ENCODE measurements at places on chromosomes 13 and 19.
A peak's percentile ranks its signal among the peaks of the same experiment; 100 is the strongest.

- DNase-seq, result no peak
These were observed 215.4 kb upstream of the IRS2 start for GRCh38 chr13:110001670-110002275.

DNA sequence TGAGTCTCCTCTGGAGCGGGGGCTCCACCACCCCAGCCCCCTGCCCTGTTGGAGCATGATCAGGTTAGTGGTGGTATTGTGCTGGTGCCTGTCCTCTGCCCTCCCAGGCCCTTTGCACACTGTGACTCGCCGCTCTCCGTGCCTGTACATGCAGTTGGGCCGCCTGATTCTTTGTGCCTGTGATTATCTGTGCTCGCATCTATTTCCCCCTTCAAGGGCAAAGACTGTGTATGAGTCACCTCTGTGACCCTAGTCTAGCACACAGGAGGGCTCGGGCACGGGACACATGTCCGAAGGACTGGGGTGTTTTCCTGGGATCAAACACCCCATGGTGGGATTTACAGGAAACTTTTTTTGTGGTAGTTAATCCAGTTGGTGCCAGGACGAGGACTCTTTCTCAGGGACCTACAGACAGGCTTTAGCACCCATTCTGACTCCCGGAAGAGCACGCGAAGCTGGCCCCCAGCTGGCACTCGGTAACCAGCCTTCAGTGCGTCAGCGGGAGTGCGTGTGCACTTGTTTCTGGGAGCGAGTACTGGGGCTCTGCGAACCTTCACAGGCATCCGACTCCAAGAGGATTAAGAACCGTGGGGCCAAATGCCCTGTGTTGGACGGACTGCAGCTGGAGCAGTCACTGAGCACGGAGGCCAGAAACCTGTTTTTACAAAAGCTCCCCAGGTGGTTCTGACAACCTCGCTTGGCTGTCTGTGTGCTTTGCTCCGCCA lies 6.7 kb downstream of the PPP1R37 start:
- no peak for DNase-seq

GRCh38 chr13:99151516-99151915 lies 49.1 kb upstream of the UBAC2 start:
- DNase-seq, result peak; percentile 10

DNA sequence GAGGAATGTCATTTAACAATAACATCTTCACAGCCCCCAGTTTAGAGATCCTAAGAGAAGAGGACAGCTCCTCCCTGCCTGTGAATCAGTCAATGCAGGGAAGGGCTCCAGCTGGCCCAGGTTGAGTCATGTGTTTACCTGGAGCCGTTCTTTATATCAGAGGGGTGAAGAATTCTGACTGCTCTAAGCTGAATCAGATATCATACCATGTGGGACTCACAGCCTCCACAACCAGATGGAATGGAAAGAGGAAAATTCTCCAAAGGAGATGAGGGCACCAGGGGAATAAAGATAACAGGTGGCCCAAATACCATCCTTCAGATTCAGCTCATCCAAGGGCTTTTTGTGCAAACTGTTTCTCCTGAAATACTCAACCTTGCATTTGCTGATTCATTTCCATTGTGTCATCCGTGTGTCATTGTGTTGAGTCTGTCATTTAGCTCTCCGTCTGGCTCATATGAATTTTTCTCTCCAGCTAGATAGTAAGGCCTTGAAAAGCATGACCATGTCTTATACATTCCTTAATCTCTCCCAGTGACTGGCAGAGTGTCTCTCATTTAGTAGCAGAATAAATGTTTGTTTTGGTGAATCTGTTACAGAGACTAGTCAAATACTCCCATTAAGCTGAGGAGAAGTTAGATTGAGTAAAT lies 217.9 kb downstream of the RFC3 start:
- DNase-seq, result no peak

DNA sequence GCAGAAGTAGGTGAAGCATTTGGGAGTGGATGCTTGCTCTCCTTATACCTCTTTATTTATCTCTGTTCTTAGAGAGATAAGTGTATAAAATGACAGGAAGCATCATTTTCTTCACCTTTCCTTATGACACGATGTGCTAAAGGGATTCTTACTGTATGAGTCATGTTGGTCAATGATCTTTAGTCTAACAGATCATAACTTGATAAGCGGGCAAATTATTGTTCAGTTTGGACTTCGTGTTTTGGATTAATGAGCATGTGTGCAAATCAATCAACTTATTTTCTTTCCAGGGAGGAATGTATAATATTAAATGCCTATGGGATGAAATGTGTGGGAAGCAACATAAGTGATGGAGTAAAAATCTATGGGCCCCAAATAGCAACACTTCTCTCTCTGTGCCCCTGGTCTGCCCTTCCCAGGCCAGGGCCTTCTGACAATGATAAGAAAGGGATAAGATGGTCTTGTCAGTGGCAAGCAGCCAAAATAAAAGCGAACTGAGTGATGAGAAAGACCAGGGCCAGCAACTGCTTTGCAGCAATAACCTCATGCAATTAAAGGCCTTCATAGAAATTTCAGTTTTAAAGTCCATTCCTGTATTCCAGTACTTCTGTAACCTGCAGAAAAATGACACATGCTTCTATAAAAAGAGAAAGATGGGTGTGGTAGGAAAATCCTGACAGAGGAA lies 61.4 kb downstream of the SLC10A2 start:
- DNase-seq, result no peak

DNA sequence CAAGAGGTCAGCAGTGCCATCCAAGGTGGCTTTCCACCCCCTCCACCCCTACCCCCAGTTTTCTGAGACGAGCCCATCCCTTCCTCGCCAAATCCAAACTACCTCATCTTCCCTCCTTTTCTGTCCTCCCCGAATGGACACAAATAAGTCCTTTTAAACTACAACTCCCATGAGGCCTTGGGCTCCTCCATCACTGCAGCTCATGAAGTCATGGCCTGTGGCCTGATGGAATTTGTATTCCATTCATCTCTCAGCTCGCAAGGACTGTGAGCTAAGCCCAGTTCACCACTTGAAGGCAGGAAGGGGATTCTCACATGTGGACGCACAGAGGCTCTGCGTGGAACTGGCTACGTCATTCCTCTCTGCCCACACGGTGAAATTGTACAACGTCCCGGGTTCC lies 12.5 kb downstream of the PTPRH start:
- no peak for DNase-seq

DNA sequence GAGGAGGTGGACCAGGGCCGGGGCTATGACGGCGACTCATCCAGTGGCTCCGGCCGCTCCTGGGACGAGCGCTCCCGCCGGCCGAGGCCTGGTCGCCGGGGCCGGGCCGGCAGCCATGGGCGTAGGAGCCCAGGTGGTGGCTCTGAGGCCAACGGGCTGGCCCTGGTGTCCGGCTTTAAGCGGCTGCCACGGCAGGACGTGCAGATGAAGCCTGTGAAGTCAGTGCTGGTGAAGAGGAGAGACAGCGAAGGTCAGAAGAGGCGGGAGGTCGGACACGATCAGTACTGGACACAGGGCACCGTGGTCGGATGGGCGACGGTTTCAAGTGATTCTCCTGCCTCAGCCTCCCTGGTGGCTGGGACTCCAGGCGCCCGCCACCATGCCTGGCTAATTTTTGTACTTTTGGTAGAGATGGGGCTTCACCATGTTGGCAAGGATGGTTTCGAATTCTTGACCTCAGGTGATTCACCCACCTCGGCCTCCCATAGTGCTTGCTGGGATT lies 22.3 kb downstream of the TJP3 start:
- no peak for DNase-seq

- no peak for DNase-seq
These were observed 1.8 kb upstream of the MYBPC2 start for GRCh38 chr19:50430888-50431342.

DNA sequence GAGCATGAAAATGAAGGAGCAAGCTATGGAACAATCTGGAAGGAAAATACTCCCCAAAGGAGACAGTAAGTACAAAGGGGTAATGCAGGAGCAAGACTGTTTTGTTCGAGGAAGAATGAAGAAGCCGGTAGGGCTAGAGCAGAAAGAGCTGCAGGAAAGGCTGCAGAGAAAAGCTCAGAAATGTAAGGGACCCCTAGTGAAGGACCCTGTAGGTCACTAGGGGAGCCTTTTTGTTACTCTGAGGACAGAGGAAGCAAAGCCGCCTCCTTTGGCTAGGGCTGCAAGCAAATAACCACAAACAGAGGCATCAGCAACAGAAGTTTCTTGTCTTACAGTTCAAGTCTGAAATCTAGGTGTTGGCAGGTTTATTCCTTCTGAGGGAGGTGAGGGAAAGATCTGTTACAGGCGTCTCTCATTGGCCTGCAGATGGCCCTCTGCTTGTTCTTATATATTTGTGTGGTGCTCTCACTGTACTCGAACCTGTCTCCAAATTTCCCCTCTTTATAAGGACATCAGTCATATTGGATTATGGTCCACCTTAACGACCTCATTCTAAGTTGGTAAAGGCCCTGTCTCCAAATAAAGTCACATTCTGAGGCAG lies 362.3 kb downstream of the COG6 start:
- DNase-seq, result no peak

DNA sequence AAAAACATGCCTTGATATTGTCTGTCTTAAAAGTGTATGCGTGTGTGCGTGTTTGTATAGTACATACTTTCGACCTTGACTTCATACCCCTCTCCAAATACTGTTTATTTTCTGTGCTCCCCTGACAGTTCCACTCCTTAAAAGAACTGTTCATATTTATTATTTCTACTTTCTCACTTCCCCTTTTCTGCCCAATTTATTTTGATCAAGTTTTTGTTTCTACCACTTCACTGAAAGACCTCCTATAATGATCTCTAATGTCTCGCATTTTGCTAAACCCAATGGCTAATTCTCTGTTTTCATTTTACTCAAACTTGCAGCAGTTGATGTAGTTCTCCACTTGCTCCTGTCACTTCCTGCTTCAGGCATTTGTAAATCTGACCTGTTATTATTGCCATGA lies 426.1 kb upstream of the KLF12 start:
- no peak for DNase-seq

GRCh38 chr13:40609972-40610726 lies 56.3 kb downstream of the FOXO1 start:
- no peak for DNase-seq

- no peak for DNase-seq
These were observed 8.3 kb downstream of the LRCH1 start for GRCh38 chr13:46561286-46561685.

DNA sequence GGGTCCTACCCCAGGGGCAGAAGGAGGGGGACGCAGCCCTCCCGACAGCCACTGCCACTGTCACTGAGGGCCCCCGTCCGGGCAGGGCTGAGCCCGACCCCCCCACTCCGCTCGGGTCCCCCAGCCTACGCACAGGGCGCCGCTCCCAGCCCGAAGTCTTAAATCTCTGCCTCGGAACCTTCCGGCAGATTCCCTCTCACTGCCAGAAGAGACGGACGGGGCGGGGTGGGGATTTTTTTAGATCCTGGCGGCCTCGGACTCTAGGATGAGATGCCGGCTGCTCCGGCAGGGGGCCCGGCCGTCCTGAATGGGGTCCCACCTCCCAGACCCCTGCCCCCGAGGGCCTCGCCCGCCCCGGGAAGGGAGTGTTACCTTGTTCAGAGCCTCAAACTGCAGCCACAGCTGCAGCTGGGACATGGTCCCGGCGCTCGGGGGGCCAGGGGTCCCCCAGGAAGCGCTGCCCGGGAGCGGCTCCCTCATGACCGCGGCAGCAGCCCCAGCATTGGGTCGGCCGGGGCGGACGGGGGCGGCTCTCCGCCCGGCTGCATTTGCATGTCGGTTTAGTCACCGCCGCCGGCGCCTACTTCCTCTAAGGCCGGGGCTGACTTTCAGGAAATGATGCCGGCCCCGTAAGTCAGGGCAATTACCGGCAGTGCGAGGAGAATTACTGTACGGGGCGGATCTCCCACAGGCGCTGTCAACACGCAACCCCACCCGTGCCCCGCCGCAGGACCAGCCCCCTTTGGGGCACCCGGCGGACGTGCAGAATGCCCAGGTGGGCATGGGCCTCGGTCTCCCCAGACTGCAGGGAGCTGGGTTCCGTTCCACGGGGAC lies 28.1 kb downstream of the GPX4 start:
- peak; percentile 88 for DNase-seq

- DNase-seq, result peak; percentile 47
These were observed 45.6 kb upstream of the UBE2L5 start for GRCh38 chr13:30376426-30377311.

GRCh38 chr19:29965492-29965891 lies 23.5 kb downstream of the URI1 start:
- DNase-seq, result no peak

DNA sequence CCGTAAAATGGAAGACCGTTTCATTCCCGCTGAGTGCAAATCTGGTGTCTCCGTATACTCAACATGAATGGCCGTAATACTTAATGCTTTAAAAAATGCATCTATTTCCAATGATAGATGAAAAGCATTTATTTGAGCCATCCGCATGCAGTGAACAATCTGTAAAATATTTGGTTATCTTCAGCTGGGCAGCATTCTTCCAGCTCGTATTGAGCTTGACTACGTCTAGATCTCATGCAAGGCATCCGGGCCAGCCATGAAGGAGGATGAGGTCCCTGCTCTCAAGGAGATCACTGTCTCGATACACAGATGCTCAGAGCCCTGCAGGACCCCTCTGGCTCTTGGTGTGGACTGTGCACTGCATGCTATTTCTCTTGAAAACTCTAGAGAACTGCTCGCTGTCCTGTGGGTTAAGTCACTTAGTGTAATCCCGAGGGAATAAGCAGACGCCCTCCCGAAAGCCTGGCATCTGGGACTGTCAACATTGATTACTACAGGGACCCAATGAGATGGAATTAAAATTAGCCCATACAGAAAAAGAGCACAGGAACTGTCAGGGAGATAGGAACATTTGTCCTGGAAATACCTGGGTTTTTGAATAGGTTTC lies 112.4 kb upstream of the RNF113B start:
- no peak for DNase-seq

DNA sequence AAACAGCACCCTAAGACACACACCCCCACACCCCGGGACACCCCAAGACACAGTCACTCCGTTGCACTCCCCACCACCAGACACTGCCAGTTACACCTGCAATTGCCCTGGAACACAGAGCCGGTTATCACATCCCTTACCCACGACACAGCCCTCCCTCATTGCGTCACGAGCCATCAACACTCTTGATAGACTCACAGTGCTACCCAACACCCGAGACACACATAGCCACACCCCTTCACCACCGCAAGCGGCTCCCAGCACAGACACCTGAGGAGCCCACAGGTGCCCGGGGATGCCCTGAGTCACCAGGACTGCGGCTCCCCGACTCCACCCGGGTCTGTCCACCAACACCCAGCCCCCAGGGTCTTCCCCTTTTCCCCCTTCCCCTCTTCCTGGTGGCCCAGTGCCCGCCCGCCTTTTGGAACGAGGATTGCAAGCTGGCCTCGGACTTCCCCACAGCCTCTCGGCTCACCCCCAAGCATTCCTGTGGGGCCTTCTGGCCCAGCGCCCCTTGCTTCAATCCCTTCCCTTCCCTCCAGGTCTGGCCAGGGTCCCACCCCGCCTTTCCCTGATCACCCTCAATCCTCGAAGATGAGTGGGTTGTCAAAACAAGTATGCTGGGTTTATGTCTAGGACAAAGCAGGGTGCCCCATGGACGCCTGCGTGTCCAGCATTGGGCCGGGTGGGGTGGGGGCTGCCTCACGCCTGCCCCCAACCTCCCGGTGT lies 1.7 kb upstream of the PTGER1 start:
- DNase-seq, result peak; percentile 27

GRCh38 chr13:83691966-83692365 lies 190.3 kb downstream of the SLITRK1 start:
- no peak for DNase-seq
